Activated CD4-positive, alpha-beta T cell treated with anti-CD3 and anti-CD28 coated beads for 48 hours (primary cell): ENCODE measurements at places on chromosomes 16 and 17.
A peak's percentile ranks its signal among the peaks of the same experiment; 100 is the strongest.

DNA sequence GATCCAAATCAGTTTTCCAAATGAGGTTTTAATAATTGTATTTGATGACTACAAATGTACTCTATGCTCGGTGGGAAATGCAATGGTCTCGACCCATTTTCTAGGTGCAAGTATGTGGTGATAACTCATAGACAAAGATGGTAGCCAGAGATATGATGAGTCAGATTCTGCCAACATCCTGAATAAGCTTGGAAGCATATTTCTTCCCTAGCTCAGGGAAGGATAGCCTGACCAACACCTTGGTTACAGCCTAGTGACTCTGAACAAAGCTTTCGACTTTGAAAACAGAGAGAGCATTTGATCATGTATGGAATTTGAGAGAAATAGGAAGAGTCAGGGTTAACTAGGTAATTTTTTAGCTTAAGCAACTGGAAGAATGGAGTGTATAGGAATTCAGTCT is 128.3 kb upstream of the MYOCD start:
- no peak for DNase-seq

DNA sequence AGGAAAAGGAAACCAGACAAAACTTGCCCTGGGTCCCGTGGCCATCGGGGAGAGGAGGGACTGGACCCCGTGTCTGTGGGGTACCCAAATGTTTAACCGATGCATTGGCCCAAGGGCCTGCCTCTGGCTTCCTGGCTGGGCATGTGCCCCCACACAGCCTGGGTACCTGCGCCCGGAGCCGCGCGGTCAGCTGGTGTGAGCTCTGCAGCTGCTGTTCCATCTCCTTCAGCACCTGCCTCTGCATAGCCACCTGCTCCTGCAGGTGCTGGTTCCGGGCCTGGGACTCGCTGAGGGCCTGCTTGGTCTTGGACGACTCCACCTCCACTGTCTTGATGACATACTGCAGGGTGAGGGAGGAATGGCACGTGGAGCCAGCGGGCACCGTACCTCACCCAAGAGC is 31.9 kb downstream of the KIFC3 start:
- no peak for DNase-seq

- DNase-seq, result no peak
These were observed 147.4 kb upstream of the RPH3AL start for GRCh38 chr17:499951-500461.

GRCh38 chr16:78503602-78504001 is 404.1 kb downstream of the WWOX start:
- peak; percentile 55 for DNase-seq

- no peak for DNase-seq
These were observed 40.2 kb upstream of the CHMP6 start for GRCh38 chr17:80951121-80952090.

GRCh38 chr17:75891605-75892555 is 4.9 kb downstream of the TRIM65 start:
- DNase-seq, result no peak

DNA sequence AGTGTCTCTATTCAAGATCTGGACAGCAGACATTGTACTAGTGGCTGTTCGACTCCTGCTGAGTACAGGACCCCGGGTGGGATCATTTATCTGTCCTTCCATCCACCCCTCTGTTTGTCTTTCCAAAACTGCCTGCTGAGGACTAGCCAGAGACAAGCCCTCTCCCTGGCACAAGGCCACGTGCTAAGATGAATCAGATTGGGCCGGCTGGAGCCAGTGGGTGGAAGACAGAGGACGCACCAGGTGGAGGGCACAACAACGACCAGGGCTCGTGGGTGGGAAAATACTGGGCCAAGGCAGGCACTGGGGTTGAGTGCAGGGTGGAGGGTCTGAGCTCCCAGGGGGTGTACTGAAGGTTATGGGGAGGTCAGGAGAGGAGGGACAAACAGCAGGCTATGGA is 1.4 kb upstream of the CA7 start:
- DNase-seq, result no peak

DNA sequence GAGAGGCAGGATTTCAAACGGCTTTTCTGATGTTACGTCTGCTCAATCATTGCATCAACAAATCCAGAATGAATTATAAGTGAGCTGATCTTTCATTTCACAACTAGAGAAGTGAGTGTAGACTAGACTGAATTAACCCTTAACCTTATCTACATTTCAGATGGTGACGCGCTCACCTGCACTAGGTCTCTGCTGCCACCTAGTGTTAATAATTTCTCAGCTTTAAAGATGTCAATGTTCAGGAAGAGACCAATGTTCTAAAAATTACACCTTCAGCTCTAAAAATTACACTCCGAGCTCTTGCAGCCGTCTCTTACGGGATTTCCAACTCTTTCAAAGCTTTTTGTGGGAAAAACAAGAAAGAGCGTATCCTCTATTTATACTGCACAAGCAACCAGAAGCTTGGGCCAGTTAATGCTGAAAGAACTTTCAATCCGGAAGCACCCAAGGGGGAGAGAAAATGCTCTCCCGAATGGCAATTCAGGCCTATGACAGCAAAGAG is 88.2 kb upstream of the FA2H start:
- DNase-seq, result peak; percentile 27

DNA sequence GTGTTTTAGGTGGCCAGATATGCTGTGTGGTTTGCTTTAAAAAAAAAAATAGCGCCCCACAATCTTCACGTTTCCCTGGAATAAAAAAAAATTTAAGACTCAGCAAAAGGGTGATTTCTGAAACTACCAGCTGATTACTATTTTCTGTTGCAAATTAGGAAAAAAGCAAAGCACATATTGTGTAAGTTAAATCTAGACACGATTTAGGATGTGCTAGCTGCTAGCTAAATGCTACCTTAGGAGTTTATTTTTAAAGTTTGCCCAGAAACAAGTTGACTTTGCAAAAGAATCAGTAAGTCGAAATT is 944 bp upstream of the MARF1 start:
- no peak for DNase-seq

- no peak for DNase-seq
These were observed 24.4 kb downstream of the UBE2O start for GRCh38 chr17:76428511-76428910.

- DNase-seq, result no peak
These were observed 22.4 kb downstream of the NXPH3 start for GRCh38 chr17:49597928-49598655.

DNA sequence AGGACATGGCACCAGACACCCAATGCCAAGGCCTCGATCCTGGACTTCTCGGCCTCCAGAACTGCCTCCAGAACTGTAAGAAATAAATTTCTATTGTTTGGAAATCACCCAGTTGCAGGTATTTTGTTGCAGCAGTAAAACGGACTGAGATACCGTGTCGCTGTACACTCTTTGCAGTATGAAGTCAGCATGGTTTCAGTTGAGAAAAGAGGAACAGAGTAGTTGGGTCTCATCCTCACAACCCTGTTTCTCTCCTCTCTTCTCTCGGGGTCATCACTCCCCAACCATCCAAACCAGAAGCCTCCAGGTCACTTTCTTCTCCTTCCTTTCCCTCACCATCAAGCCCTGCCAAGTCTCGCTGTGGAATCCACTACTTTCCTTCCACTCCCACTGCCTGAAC is 77.8 kb downstream of the ADCY9 start:
- no peak for DNase-seq

GRCh38 chr17:81291662-81292061 is 3.4 kb downstream of the SLC38A10 start:
- DNase-seq, result peak; percentile 85

- DNase-seq, result no peak
These were observed 32.6 kb downstream of the TMEM100 start for GRCh38 chr17:55690105-55690508.

GRCh38 chr17:35373534-35373983 is at the start of gene SLFN11:
Gene SLFN11, minus strand, starts transcription at chr17:35373621. Its CDS starts 9,814 bp downstream, at chr17:35363807.
- DNase-seq, result peak; percentile 94

- DNase-seq, result no peak
These were observed 14.0 kb upstream of the EMP2 start for GRCh38 chr16:10594312-10594950.

DNA sequence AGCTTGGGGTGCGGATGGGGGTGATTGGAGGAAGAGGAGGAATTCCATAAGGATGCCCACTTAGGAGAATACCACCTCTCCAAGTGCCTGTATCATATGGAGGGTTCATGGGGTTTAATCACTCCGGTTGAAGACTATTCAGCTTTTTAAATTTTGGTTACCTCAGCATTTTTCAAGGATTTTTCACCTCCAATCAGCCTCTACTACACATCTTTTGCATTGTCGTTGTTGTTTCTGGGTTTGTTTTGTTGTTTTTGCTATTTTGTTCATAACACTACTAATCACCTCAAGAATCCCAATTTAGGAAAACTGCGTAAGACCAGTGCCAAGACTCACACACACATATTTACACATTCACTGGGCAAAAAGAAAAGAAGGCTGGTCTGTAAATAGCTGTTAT is 619.5 kb upstream of the CDH5 start:
- no peak for DNase-seq

- peak; percentile 37 for DNase-seq
These were observed 9.8 kb upstream of the IL17C start for GRCh38 chr16:88628512-88628974.

DNA sequence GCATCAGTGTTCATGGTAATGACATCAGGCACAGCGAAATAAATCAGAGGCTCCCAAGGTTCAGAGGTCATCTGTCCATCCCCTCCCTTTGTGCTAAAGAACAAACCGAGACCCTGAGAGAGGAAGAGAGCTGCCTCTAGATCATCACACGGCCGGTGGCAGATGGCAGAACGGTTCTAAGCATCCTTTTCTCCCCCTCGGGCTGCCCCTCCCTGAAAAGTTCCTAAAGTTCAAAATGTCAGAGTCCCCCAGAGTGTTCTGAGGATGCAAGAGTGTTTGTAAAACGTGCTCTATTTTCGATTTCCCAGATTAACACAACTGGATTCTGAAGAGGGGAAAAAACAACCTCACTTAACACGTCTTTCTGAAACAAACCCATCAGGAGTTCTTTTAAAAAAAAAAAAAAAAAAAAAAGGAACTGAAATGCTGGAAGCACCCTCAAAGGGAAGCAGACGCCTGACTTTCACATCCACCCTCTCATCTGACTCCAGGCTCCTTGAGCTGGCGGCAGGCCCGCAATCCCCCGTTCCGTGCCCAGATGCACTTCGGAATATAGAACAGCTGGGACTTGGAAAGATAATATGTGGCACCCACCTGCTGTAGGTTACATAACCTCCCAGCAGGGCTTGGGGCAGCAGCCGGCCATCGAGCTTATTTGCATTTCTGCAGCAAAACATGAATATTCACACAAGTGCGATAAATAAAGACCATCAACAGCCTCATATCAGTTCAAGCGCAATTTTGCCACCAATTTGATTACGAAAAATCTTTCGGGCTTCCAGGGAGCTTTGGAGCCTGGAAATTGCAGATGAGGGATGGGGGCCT is 115.5 kb upstream of the SMURF2 start:
- DNase-seq, result no peak

GRCh38 chr17:4475001-4475400 is 23.7 kb upstream of the SPNS2 start:
- no peak for DNase-seq

DNA sequence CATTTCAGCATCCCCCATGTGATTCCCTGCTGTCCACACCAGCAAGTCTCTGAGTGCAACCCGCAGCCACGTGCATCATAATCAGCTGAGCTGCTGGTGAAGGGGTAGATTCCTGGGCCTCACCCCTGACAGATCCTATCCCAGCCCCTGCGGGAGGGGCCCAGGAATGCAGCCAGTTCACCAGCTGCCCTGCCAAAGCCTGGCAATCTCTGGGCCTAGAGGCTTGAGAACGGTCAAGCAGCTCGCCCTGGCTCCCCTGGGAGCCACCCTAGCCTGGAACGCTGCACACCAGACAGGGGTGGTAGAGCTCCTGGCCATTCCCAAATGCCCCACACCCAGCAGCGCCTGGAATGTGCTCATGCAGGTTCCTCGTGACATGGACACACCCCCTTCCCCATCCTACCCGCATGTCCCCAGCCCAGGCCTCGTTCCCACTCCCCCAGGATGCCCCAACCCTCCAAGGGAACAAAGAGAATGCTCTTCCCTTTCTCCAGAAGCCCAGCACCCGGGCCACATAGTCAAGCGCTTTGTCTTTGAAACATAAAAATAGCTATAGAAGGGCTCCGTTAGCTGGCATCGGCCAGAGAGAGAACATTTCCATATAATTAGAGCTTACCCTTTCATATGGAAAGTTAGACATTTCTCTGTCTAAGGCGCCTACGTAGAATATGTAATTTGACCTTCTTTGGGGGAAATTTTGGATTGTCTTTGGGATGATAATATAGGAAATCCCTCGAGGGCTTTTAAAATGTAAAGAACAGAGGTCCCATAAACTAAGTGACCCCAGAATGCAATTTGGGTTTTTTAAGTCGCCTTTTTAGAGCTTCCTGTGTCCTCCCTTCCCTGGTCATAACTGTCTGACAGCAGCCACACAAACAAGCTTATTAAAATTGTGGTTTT is 3.4 kb downstream of the CEP295NL start:
- DNase-seq, result no peak

DNA sequence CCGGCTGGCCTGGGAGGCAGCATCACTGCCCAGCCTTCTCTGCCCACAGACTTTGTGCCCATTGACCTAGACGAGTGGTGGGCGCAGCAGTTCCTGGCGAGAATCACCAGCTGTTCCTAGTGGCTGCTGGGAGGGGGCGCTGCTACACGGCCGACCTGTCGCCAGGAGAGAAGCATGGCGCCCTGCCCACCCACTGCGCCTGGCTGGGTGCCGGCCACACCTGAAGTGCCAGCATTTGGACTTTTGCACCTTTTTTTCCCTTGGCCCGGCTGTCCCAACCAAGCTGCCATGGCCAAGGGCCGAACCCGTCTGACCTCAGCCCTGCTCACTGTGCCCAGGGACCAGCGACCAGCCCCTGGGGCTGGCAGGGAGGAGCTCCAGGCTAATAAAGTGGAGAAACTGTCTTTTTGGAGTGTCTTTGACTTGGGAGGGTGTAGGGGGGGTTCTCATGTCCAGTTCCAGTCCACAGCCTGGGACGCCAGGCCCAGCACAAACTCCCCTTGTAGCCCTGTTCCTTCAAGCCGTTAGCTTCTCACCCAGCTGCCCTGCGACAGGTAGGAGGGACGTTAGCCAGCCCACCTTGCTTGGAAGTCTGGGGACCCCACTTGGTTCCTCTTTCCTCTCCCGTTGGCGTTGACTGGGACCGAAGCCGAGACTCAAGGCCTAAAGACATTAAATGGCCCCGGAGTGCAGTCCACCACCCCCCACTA is 939 bp upstream of the WDR90 start:
- DNase-seq, result peak; percentile 72

DNA sequence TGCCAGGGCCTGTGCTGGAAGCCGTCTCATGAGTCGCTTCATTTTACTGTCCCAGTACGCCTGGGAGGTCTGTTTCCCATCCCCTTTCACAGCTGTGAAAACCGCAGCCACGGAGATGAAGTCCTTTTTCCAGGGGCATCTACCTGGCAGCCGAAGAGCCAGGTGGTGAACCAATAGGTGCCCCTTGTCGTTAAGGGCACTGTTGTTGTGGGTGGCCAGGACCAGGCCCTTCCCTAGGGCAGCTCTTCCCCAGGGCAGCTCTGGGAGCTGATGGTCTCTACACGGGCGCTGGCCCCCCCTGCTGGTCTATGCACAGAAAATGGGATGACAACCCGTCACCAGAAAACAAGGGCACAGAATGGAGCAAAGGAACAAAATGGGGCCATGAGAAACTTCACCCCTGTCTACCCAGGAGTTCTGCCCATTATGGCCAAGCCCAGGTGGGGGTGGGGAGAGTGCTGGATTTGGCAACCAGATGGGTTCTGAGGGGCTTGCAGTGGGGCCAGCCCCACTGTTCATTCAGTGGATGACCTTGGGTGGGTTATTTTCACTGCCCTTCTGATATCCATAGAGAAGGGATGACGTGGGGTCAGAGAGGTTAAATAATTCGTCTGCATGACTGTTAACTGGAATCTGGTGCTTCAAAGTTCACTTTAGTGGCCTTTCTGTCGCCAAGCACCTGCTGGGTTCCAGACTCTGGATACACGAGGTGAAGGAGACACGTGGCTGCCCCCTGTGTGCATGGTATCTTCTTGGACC is 11.5 kb downstream of the RMI2 start:
- peak; percentile 75 for DNase-seq

- DNase-seq, result no peak
These were observed 14.6 kb downstream of the SRCIN1 start for GRCh38 chr17:38590988-38591758.
